Testis (tissue), 5 donors: ENCODE measurements at places on chromosomes 3 and 15.

DNA sequence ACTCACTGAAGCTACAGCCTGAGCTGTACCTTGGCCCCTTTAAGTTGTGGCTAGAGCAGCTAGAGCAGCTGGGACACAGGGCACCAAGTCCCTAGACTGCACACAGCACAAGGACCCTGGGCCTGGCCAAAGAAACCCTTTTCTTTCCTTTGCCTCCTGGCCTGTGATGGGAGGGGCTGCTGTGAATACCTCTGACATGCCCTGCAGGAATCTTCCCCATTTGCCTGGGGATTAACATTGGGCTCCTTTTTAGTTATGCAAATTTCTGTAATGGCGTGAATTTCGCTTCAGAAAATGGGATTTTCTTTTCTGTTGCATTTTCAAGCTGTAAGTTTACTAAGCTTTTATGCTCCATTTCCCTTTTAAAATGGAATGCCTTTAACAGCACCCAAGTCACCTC, 611.2 kb upstream of the ARPP21 start:
- DNase-seq: no peak

DNA sequence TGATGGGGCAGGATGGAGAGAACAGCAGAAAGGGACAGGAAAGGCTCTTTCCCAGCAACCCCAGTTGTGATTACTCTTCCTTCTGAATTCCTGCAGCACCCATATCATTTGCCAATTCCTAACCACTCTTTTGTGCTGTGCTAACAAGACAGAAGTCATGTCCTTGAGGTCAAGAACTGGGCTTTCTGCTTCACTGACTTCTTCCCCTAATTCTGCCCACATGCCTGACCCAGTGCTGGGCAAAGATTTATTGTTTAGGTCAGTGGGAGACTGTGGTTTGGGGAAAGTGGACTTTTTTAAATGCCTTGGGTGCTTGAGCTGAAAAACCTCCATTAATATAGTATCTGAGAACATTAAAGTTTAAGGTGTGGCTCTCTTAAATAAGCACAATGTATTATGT, 4.2 kb upstream of the EFCAB12 start:
- no peak for DNase-seq

DNA sequence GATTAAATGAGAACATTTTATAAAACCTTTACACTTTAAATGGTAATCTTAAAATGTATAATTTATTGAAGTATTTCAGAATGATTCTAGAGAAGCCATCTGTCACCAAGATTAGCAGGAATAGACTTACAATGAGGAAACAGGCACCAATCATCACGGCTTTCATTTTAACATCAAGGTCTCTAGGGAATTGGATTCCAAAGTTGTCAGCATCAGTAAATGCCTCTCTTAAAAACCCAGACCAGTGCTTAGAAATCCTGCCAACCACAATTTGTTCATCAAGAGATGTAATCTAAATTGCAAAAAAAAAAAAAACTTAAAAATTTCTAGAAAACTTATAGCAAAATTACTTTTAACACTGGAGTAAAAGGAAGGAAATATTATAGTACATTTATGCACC, 20.3 kb downstream of the PLSCR2 start:
- no peak for DNase-seq

GRCh38 chr3:58858126-58858525, 191.6 kb upstream of the FAM3D start:
- no peak for DNase-seq

GRCh38 chr3:133295199-133295901, 104.5 kb upstream of the BFSP2 start:
- no peak for DNase-seq

GRCh38 chr3:195172039-195172684, 98.8 kb downstream of the XXYLT1 start:
- no peak for DNase-seq

DNA sequence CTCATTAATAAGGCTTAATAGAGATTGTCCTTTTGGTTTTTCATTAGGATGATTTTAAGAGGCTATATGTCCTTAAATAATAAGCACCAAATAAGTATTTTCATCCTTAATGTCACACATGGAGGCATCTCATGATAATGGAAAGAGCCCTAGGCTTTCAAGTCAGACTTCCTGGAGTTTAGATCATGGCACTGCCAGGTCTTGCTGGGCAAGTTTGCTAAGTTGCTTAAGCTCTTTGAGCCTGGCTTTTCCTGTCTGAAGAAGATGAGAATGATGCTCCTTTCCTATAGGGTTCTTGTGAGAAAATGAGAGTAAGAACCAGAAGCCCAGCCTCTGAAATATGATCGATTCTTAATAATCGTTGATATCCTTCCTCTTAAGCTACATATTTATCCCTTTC, 23.4 kb upstream of the P2RY12 start:
- DNase-seq: no peak

GRCh38 chr3:112650482-112650881, 9.5 kb upstream of the CCDC80 start:
- no peak for DNase-seq

GRCh38 chr3:69161587-69162307, 39.4 kb upstream of the LMOD3 start:
- peak; percentile 45 for DNase-seq

DNA sequence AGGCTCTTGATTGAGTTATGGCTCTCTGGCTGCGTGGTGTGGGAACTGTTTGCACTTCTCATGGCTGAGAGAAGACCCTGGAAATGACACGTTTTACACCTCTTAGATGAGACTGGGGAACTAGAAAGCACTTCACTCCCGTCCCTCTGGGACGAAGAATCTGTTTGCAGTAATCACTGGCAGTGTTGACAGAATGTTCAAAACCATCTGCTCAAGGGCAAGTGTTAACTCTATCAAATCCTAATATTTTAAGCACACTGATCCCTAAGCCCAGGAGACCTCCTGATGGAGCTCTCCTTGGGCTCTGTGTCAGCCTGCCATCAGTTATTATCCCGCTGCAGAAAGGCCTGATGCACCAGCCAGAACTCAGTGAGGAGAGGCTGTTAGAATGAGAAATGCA, 323.8 kb upstream of the DNAJC19 start:
- no peak for DNase-seq

DNA sequence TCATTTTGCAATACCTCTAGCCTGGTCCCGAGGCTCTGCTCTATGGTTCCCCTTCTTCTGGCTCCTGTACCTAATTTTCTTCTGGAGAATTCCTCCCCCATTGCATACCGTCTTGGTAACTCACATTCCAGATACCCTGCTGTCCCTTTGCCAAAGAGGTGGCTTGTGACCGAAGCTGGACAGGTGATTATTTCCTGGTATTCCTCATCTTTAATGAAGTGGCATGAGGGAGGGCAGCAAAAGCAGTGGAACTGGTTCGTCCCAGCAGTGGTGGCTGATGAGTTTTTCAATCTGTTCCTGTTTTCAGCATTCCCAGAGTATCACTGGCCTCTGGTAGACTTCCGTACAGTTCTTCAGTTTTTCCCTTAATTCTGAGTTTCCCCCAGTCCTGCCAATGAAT, 186.2 kb upstream of the CADPS start:
- DNase-seq: no peak

DNA sequence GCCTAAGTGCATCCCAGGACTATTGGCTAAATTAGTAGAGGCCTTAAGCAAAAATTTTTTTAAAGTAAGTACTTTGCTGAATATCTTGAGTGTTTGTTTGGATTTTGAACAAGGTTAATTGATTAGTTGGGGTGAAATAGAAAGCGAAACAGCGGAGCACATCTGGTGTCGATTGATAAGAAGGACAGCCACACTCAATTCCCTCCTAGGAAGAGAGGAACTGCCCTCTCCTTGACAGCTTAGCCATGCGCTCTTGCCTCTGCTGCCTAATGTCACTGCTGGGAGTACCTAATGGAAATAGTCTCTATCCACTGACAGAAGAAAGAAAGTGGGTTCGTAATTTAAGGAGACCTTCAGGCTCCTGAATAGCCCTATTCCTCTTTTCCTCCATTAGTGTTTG, 943.6 kb downstream of the DIPK2A start:
- no peak for DNase-seq

- peak; percentile 88 for DNase-seq
Observed at GRCh38 chr3:62159709-62160092, 213.6 kb downstream of the FEZF2 start.

- DNase-seq: no peak
Observed at GRCh38 chr3:50472958-50473357, 30.5 kb downstream of the CACNA2D2 start.

DNA sequence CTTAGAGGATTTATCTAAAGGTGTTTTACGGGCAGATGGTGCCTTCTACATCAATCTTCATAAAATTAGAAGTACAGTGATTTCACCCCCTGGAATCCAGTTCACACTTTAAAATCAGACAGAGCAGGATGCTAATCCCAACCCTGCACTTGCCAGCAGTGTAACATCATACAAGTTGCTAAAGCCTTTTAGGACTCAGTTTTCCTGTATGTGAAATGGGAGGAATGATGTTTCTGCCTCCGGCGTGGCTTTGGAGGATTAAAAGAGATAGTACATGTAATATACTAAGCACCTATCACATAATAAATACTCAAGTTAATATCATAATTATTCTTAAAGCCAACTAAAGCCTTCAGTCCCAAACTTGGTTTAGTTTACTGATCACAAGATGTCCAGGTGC, 257.2 kb upstream of the THBS1 start:
- DNase-seq: no peak

DNA sequence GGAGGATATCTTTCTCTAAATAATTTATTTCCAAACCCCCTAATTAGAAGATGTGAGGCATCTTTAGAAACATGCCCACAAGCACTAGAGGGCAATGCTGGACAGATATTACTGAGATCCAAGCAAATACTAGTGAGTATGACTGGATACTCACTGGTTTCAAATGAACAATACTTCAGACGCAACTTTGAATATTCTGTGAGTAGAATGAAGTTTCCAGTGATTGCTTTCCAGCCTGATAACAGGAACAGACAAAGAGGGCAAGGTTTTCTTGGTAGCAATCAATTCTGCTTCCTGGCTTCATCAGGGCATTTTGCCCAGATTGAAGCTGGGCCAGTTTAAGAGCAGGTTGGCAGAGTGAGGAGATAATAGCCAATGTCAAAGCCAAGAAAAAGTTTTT, 442.6 kb upstream of the PDZRN3 start:
- DNase-seq: peak; percentile 26

GRCh38 chr3:155308831-155309230, 15.3 kb upstream of the STRIT1 start:
- DNase-seq: no peak

DNA sequence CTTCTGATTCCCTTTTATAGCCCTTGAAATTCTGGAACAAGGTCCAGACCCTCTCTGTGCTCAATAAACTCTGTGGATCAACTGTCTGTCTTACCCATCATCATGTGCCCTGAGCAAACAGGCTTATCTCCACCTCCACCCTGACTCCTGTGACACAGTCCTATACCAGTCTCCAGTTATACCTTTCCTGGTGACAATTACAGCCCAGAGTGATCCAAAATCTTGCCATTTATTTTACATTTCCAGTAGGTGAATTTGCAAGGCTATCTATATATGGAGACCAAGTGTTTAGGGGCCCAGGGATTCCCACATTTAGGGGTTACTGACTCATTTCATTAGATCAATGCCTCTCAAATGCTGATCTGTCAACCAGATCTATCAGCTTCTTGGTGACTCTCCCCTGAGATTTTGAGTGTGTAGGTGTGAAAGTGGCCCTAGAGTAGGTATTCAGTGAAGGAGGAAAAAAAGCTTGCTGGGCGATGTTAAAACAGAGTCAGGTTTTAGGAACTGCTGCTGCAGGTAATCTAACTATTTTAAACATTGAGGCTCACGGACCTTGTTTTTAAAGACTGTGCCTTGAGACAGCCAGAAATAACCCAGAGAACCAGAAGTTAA, 229.6 kb upstream of the WNT5A start:
- DNase-seq: no peak

- no peak for DNase-seq
Observed at GRCh38 chr3:113719758-113720157, 23.3 kb upstream of the USF3 start.

GRCh38 chr3:152511904-152512303, 243.2 kb downstream of the MBNL1 start:
- no peak for DNase-seq

DNA sequence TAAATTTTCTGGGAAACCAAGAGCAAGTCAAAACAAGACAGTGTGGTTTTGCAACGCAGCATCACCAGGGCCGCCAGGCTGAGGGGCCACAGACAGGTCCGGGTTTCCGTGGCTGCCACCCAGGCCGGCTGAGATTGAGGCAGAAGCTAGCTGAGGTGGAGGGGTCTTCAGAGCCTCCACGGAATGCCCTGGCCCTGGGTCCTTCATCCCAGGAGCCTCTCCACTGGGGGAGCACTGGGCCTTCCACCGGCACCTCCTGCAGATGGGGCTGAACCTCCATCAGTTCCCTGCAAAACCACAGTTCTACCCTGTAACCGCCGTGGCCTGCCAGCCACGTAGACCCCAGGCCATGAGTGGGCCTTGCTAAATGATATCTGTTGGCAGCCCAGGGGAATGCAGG, 152.7 kb downstream of the CHSY1 start:
- no peak for DNase-seq

DNA sequence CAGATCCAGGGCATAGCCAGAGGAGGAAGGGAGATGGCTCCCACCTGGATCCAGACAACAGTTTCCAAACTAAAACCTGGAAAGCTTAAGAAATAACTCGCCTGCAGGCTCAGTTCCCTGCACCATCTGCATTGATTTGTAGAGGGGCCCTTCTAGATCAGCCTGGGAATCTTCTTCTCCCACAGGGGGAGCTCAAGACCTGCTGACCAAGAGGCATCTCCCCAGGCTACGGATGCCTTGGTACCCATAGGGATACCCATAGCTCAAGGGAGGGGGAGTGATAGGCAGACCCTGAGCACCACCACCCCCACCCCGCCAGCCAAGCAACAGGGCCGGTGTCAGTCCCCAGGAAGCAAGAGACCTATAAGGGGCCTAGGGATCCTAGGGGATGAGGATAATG, 28.0 kb upstream of the DCLK3 start:
- no peak for DNase-seq

DNA sequence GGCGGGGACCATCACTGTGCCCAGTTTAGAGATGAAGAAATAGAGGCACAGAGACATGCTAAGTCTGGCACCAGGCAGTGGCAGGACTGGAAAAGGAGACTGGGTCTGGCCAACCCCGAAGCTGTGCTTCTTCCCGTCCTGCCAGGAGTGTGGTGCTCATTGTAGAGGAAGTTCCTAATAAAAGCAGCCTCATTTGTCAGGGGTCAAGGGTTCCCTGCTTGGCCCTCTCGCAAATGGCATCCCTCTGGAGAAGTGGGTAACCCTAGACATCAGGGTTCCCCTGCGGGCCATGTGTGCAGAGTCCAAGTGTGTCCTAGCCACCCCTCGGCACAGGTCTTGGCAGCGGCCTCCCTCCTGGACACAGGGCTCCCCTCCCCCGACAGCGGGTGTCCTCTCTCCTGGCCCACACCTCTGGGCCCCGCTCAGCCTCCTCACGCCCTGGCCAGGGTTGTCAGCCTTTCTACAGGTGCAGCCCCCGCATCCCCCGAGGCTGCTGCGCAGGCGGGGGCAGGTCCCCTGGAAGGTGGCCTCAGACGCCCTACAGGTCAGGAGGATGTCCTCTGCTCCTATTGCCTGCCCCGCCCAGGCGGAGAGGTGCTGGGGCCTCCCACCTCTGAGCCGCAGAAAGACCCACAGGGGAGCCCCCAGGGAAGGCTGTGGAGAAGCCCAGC, 61.8 kb upstream of the PRR20G start:
- no peak for DNase-seq
